ENCODE measurements at places on chromosomes 3 and 15. TPM values are rescaled to one million over a fixed set of nuclear protein-coding genes. Genes with fewer than 3 reads are reported as not detected.

The UCN2 gene
- total RNA-seq = 4.1 TPM

DNA sequence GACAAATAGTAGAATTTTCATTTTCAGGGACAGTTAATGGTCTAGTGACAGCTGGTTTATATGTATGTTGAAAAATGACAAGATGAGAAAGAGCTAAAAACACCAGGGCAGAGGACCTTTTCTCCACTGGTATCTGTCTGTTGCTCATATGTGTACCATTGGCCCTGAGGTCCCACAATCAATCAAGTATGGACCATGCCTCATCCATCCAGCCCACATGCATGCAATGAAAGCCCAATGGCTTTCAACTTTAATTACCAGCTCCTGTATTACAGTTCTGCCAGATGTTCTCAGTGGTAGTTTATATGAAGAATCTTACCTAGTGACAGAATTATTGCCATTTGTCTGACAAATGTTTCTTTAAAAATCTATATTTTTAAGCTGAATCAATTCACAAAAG, 234.1 kb downstream of the ZMAT3 start:
- DNase-seq = no peak
- H3K36me3 ChIP-seq = no peaks in the 10 kb centered on the region
- H3K4me3 ChIP-seq = no peak overlapping the region
- no peaks in the 10 kb centered on the region for H3K27me3 ChIP-seq

DNA sequence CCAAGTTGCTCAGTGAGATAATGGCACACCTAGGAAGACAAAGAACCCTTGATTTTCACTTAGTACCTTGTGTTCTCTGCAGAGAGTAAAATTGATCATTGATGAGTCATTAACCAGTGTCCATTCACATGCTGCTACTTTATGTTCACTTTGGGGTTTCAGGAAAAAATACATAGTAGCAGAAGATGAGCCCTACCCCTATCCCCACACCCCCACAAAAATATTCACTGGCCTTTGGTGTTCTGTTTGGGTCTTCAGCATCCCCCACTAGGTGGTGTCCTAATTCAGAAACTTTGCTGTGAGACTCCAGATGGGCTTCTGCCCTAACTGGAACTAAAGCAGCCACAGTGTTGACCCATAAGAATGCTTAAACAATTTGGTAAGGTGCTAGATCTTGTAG, 178.8 kb downstream of the KLHL25 start:
- DNase-seq = no peak
- no peaks in the 10 kb centered on the region for H3K27me3 ChIP-seq
- no peak overlapping the region for H3K27ac ChIP-seq
- H3K4me1 ChIP-seq = peaks cover 22% of the 10 kb centered on the region
- H3K36me3 ChIP-seq = no peaks in the 10 kb centered on the region

DNA sequence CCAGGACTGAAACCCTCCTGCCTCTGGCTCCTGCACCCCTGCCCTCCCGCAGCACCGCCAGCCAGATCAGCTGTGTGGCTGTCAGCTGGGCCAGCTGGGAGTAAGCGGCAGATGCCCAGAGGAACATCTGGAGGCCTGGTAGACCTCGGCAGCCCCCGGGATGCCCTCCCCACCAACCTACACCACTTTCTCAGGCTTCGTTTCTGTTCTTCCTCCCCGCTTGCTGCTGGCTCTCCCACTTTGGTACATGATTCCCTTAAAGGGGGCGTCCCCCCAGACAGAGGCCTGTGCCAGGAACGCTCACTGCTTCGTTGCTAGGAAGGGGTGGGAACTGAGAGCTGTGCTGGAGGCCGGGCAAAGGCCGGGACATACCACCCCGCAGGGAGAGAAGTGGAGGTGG, 91.4 kb upstream of the RPL32 start:
- peaks cover 15% of the 10 kb centered on the region for H3K36me3 ChIP-seq
- no peak for DNase-seq
- H3K27me3 ChIP-seq = no peaks in the 10 kb centered on the region
- H3K27ac ChIP-seq = no peak overlapping the region
- peaks cover 20% of the 10 kb centered on the region for H3K4me1 ChIP-seq

- H3K27ac ChIP-seq = no peak overlapping the region
- no peak overlapping the region for H3K4me3 ChIP-seq
- H3K36me3 ChIP-seq = no peaks in the 10 kb centered on the region
Observed at GRCh38 chr15:59042041-59042440, 54.6 kb downstream of the RNF111 start.

GRCh38 chr3:50126287-50127211, 28.6 kb upstream of the SEMA3F start:
- peaks cover 29% of the 10 kb centered on the region for H3K4me1 ChIP-seq
- H3K27me3 ChIP-seq = no peaks in the 10 kb centered on the region
- no peak overlapping the region for H3K4me3 ChIP-seq
- H3K36me3 ChIP-seq = no peaks in the 10 kb centered on the region
- no peak for DNase-seq

Measured in esophagus squamous epithelium (tissue), 5 donors.